Left lung (tissue), 14 donors: ENCODE measurements at places on chromosomes 7 and 10. TPM values are rescaled to one million over a fixed set of nuclear protein-coding genes. Genes with fewer than 3 reads are reported as not detected.

DNA sequence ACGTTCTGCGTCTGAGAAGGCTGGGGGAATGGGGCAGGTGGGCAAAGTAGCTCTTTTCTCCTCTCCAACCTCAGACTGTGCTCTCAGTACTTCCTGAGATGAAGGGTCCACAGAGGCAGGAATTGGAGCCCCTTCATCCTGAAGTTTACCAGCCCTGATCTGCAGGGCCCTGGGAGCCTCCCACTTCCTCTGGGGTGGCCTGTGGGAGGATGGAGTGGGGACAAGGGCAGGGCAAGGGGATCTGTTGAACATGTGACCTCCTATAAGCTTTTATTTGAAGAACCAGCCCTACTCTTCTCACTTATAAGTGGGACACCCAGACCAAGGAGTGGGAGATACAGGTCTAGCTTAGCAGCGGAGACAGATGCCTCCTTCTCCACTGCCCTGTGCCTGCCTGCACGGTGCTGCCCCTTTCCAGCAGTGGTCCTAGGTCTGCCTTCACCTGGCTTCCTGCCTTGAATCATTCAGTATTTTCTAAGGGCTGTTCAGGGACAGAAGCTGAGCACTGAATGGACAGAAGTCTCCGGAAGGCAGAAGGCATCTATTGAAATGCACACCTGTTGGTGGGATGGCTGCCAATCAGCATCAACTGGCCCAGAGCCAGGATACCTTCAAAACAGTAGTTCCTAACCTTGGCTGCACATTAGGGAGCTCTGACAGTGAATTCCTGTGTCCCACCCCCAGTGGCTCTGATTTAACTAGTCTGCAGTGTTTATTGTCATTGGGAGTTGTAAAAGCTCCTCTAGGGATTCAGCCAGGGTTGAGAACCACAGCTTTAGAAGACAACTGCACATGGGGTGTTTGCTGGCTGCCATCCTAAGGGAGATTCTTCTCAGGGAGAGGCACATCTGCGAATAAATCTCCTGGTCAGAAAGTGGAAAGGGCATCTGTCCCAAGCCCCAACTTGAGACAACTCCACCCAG is 2.7 kb upstream of the ARHGAP22 start:
- no peak overlapping the region for H3K27ac ChIP-seq
- no peak for DNase-seq
- no peaks in the 10 kb centered on the region for H3K36me3 ChIP-seq
- H3K4me1 ChIP-seq = peaks cover 7% of the 10 kb centered on the region
- H3K27me3 ChIP-seq = peaks cover 29% of the 10 kb centered on the region

GRCh38 chr10:109202111-109202510 is 721.2 kb downstream of the XPNPEP1 start:
- no peak overlapping the region for H3K27ac ChIP-seq
- no peaks in the 10 kb centered on the region for H3K27me3 ChIP-seq
- H3K4me1 ChIP-seq = no peaks in the 10 kb centered on the region
- DNase-seq = no peak
- H3K4me3 ChIP-seq = no peak overlapping the region

GRCh38 chr10:91115618-91116390 is 104.7 kb upstream of the PCGF5 start:
- DNase-seq = no peak
- H3K36me3 ChIP-seq = no peaks in the 10 kb centered on the region
- H3K4me3 ChIP-seq = no peak overlapping the region
- H3K27me3 ChIP-seq = no peaks in the 10 kb centered on the region
- H3K27ac ChIP-seq = no peak overlapping the region
- H3K4me1 ChIP-seq = no peaks in the 10 kb centered on the region

DNA sequence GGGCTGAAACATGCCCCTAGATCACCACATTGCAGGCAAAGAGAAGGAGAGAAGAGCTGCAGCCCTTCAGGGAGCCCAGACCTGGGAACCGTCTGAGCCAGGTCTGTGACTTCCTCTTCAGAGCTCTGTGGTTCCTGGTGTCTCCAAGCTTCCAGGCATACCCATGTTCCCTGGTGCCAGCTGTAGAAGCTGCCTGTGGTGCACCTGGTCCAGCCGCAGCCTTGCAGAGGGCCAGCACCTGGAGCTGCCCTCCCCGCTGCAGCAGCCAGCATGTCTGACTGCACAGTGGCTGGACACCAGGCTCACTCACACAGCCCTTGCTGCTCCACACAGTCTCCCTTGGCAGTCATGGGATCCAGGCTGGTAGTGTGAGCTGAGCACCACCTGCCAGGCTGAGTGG is 33.6 kb downstream of the C7orf25 start:
- no peak for DNase-seq
- no peak overlapping the region for H3K27ac ChIP-seq
- no peaks in the 10 kb centered on the region for H3K36me3 ChIP-seq
- no peaks in the 10 kb centered on the region for H3K27me3 ChIP-seq

Gene PCLO
- total RNA-seq = 7.4 TPM

DNA sequence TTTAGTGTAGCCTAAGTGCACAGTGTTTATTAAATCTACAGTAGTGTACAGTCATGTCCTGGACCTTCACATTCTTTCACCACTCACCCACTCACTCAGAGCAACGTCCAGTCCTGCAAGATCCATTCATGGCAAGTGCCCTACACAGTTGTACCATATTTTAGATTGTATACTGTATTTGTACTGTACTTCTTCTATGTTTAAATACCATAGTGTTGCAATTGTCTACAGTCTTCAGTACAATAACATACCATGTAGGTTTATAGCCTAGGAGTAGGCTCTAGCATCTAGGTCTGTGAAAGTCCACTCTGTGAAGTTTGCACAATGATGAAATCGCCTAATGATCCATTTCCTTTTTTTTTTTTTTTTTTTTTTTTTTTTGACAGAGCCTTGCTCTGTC is 12.0 kb downstream of the EEPD1 start:
- DNase-seq = no peak
- H3K4me3 ChIP-seq = no peak overlapping the region
- H3K27ac ChIP-seq = peak overlapping the region; percentile 37
- no peaks in the 10 kb centered on the region for H3K27me3 ChIP-seq
- no peaks in the 10 kb centered on the region for H3K36me3 ChIP-seq
- no peaks in the 10 kb centered on the region for H3K4me1 ChIP-seq

DNA sequence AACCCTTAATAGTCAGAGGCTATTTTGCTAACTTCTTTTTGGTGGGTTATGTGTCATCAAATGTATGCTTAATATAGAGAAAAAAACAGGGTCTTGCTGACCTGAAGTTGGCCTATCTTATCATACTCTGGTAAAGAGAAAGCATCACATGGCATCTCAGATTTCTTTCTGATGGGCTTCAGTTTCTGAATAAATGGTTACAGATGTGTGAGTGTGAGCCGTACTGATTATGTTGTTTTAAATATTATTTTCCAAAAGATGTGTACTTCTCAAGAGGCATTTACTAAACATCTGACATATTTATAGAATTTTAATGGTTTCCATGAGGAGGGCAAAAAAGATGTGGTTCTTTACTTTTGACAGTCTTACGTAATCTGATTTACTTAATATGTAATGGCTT is 28.4 kb downstream of the BBS9 start:
- H3K27me3 ChIP-seq = no peaks in the 10 kb centered on the region
- no peak for DNase-seq
- H3K36me3 ChIP-seq = no peaks in the 10 kb centered on the region
